ENCODE measurements at places on chromosomes 2 and 18.

DNA sequence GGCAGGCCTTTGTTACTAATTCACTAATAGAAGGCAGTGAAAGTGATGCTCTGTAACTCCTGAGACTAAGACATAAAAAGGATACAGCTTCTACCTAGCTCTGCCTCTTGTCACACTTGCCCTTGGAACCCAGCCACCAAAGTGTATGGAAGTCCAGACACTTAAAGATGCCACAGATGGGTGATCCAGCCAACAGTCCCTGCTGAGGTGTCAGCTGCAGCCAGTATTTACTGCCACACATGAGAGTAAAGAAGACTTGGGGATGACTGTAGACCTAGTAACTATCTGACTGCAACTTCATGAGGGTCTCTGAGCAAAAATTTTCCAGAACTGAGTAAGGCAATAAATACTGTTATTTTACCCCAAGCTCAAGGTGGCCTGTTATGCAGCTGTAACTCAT is 8.8 kb downstream of the IMMT start:
- DNase-seq = no peak

GRCh38 chr18:11767935-11768334 is 78.9 kb downstream of the GNAL start:
- no peak for DNase-seq

DNA sequence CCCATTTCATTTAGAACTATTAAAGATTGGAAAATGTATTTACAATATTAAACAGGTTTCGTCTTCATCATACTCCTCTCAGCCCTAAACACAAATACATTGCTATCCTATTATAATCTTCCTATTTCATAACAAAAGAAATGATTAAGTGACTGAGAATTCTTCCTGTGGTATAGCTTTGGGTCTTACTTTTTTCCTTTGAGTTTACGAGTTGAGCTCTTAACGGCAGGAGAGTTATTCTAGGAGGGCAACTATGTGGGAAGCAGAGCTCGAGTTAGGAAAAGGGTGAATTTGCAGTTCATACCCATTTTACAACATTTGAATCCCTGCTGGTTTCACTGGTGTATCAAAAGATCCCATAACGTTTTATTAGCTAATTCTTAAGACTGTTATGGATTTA is 105.0 kb downstream of the FIGN start:
- DNase-seq = no peak

DNA sequence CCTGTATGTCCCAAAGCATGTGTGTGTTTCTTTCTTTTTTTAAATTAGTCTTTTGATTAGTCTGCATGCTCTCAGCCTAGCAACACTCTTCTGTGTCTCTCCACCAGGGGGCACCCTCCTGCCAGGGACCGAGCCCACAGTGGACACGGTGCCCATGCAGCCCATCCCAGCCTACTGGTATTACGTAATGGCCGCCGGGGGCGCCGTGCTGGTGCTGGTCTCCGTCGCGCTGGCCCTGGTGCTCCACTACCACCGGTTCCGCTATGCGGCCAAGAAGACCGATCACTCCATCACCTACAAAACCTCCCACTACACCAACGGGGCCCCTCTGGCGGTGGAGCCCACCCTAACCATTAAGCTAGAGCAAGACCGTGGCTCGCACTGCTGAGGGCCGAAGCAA is 93.8 kb downstream of the NRP2 start:
- no peak for DNase-seq

- DNase-seq = no peak
Observed at GRCh38 chr18:76075777-76076176, 419.3 kb downstream of the ZNF516 start.

- DNase-seq = no peak
Observed at GRCh38 chr2:149225446-149225845, 104.9 kb upstream of the LYPD6 start.

- no peak for DNase-seq
Observed at GRCh38 chr2:105143467-105144151, 97.9 kb upstream of the GPR45 start.

DNA sequence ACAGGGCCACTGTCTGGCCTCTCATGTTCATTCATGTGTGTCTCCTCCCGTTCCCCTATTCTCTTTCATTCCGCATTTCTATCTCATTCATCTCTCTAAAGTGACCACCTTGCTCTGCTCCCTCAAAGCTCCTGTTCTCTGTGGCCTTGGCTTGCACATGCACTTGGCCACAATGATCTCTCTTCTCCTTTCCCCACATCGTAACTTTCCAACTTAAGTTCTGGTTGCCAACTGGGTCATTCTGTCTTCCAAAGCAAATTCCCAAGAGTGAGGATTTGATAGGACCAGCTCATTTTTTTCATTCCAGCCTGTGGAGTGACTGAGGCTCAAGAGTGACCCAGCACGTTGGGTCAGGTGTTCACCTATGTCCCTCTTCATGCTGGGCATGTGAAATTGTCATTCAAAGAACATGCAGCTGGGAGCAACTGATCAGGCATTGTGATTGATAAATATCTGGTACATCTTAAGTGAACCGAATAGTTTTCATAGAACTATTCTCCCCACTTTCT is 14.3 kb upstream of the ITGA6 start:
- DNase-seq = no peak

DNA sequence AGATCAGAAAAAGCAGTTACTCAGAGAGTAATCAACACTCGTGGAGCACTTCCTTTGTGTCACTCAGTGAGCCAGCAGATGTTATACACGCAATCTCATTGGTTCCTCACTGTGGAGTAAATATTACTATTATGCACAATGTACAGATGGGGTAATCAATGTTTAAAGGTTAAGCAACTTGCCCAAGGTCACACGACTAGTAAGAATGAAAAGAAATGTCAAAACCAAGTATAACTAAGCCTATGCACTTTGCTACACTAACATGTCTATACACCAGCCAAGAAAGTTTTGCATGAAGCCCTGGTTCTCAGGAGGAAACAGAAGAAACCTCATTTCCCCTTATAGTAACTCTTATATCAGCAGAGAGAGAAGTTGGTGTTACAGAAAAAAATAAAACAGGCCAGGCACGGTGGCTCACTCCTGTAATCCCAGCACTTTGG is 5.4 kb downstream of the METTL21A start:
- DNase-seq = no peak

DNA sequence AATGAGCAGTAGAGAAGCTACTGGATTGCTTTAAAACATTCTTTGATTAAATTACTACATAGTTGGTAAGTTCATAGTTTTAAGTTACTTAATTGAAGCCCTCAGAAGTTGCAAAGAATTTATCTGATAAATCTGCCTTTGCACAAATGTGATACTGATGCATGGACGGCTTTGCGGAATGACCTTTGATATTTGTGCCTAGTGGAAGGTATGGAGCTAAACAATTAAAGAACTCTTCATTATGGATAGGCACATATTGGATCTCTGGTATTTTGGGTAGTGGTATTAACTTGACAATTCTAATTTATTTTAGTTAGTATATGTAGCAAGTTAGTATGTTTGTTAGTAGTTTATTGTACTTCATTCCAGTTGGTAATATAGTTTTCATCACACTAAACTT is 54.1 kb downstream of the CFAP210 start:
- DNase-seq = no peak

- no peak for DNase-seq
Observed at GRCh38 chr2:138779781-138780445, at the start of gene NXPH2. NXPH2 (minus strand) TSS chr2:138780390; CDS start chr2:138780241, 149 bp downstream.

GRCh38 chr2:16214391-16214790 is 274.0 kb downstream of the MYCN start:
- no peak for DNase-seq

- no peak for DNase-seq
Observed at GRCh38 chr2:199955007-199955338, 318 bp downstream of the TYW5 start.

DNA sequence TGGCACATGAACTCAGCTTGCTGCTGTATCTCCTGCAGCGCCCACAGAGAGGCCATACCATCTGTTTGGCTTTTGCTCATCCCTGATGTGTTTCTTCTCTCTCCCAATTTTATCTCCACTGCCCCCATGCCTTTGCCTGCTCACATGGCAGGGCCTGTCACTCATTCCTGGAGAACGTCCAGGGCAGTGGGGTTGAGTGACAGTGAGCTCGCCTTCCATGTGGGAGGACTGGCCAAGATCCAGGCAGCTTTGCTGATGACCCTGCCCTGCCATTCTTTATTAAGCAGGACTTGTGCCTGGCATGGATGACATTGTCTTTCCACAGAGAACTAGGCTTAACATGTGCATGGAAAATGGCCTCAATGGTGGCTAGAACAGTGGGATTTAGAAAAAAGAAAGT is 230.5 kb upstream of the THSD7B start:
- no peak for DNase-seq

- no peak for DNase-seq
Observed at GRCh38 chr2:20526708-20527107, 79.8 kb downstream of the RHOB start.

DNA sequence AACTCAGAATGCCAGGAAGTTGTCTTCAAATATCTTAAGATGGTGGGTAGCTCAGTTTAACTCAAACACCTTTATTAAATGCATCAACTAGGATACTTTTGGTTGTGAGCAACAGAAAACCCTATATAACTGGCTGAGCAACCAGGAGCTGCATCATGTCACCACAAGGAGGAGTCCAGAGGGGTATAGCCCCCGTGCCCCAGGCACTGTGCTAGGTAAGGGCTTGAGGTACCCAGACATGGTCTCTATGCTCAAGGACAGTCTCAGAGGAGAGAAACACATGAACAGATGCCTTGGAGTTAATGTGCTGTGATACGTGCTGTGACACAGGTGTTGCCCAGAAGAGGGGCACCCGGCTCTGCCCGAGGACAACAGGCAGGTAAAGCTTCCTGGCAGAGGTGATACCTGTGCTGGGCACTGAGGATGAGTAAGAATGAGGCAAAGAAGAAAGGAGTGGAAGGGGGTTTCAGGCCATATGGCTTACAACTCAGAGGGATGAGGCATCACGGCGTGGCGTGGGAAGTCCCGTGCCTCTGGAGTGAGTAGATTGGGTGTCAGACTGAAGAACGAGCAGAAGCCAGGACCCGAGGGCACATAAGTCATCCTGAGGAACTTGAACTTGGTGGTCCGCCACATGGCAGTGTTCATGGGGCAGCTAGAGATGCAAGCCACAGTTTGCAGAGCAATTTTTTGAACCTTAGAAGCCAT is 32.0 kb upstream of the CAB39 start:
- DNase-seq = no peak

GRCh38 chr2:169512525-169512924 is 3.0 kb downstream of the KLHL41 start:
- peak; percentile 12 for DNase-seq

DNA sequence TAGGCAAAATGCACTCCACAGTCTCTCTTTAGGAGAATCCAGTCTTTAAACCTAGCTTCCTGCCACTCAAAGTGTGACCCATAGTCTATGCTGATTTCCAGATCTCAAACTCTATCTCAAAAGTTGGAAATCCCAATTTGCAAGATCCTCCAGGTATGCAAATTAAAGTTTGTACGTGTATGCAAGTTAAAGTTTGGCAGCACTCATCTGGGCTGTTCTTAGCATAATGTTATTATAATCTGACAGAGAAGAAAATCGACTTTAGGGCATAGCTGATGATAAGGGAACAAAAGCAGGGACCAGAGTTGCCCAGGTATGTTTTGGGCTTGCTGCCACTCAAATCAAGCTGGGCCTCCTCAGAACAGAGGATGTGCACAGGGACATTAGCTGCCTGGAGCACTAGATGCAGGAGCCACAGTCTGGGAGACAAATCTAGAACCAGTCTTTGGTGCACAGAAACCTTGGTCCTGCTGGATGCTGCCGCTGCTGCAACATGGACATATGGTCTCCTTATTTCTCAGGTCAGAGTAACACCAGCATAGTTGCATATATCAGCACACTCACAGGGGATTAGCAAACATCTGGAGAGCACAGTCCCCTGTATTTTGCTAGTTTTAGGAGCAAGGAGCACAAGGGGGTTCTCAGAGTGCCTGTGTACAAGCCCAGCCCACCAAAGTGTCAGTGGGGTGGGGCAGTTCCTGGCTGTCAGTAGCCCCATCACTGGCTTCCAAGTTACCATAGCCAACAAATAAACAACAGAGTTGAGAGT is 242.6 kb downstream of the TTC32 start:
- DNase-seq = no peak

GRCh38 chr2:206626108-206626507 is 16.2 kb upstream of the FAM237A start:
- no peak for DNase-seq

DNA sequence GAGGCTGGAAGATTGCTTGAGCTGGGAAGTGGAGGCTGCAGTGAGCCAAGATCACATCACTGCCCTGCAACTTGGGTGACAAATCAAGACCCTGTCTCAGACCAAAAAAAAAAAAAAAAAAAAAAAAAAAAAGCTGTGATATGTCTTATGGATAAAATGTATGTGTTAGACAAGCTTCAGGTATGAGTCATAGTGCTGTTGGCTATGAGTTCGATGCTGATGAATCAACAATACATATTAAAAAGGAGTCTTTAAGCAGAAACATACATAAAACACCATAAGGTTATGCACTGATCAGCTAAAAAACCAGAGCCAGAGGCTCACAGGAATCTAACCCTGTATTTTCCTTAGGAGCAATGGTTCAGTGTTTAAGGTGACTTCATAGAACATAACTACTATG is 332.3 kb downstream of the NCKAP5 start:
- DNase-seq = no peak

DNA sequence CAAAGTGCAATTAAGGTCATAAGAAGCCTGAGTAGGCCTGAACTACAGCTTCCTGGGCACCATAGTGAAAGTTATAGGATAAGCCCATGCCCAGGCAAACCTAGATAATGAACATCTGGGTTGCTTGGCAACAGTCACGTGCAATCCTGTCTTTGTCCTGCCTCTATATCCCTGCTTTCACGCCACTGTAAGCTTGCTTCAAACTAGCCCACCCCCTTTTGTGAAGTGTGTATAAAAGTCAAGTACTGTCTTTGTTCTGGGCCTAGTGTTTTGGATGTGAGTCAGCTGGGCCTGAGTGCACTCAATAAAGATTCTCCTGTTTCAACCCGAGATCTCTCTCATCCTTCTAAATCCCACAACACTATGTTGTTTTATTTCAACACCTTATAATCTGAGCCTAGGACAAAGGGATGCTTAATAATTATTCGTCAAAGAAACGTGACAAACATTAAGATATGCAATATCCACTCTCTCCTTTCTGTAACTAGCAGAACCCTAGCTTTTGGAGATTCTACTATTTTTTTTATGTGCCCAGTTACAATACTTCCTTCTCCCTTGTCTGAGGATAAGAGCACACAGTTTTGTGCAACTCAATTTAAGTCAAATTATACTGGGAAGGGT is 927.8 kb downstream of the SUCLG1 start:
- no peak for DNase-seq

- no peak for DNase-seq
Observed at GRCh38 chr2:195057001-195057400, 600.0 kb upstream of the SLC39A10 start.

GRCh38 chr18:32763293-32763692 is 9.5 kb downstream of the KLHL14 start:
- no peak for DNase-seq

DNA sequence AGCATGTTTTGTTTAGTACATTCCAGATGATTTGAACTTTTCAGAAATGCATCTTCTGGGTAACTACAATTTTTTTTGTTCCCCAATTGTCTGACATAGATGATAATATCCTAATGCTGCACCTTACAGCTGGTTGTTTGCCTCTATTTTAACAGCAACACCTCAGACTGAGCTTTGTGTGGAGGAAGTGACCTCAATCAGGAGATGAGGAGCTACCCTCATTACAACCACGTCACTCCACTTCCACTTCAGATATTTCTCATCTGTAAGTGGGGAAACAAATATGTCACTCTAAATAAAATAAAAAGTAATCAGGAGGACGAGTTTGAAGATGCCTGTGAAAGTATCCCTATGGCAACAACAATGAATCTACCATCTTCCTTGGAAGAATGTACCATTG is 12.1 kb upstream of the SRSF7 start:
- DNase-seq = no peak

GRCh38 chr2:65789923-65790675 is 357.7 kb upstream of the SPRED2 start:
- no peak for DNase-seq

- peak; percentile 81 for DNase-seq
Observed at GRCh38 chr2:222318026-222318711, 19.4 kb upstream of the PAX3 start.

All from astrocyte of the spinal cord (primary cell).